ENCODE measurements at places on chromosomes 13 and 19.
A peak's percentile ranks its signal among the peaks of the same experiment; 100 is the strongest.

- no peak for DNase-seq
Measured at GRCh38 chr19:5519076-5519475, 48.7 kb downstream of the TINCR start.

DNA sequence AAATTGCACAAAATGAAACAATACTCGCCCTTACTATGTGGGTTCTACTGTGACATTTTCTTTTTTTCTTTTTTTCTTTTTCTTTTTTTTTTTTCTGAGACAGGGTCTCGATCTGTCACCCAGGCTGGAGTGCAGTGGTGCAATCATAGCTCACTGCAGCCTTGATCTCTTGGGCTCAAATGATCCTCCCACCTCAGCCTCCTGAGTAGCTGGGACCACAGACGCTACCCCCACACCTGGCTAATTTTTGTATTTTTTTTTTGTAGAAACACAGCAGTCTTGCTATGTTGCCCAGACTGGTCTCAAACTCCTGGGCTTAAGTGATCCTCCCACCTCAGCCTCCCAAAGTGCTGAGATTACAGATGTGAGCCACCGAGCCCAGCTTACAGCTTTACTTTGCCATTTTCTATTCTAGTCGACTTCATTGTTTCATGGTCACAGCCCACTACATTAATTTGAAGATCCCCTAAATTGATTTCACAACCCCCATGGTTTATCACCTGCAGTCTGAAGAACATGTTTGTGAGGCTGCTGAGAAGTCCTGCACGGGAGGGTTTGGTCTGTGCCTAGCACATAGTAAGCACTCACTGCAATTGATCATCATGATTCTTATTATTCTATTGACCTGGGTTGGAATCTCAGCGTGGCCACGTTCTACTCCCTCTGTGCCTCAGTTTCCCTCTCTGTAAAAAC is 3.8 kb downstream of the BCL3 start:
- DNase-seq: no peak

- no peak for DNase-seq
Measured at GRCh38 chr13:34507630-34508029, 434.4 kb upstream of the NBEA start.

GRCh38 chr19:14871619-14872230 is 14.2 kb downstream of the OR7A17 start:
- no peak for DNase-seq

GRCh38 chr19:43479961-43480561 is 14.7 kb upstream of the LYPD3 start:
- DNase-seq: no peak

DNA sequence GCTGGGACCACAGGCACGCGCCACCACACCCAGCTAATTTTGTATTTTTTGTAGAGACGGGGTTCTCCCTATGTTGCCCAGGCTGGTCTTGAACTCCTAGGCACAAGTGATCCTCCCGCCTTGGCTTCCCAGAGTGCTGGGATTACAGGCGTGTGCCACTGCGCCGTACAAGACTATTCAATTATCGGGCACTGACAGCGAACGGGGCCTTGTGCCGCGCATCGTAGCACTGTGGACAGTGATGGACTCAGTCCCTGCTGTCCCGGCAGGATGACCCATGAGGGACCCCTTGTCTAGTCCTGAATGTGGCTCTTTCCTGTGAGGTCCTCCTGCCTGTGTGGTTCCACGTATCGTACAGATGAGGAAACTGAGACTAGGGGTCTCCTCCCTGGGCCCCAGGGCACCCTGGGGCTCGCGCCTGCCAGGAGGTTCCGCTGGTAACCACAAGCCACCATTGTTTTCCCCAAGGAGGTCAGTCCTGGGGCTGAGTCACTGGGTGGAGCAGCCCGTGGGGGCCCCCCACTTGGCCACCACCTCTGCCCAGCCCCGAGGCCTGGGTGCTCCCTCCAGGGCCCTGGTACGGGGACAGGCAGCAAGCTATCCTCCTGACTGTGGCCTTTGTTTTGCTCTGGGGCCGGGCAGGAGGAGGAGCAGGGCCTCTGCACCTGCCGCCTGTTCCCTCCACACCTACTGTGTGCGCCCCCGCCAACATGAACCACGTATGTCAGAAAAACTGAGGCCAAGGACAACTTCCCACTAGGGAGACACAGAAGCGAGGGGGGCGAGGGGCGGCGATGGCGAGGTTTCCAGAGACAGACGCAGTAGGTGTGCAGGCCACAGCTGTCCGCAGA is 2.9 kb upstream of the TCF3 start:
- DNase-seq: no peak

DNA sequence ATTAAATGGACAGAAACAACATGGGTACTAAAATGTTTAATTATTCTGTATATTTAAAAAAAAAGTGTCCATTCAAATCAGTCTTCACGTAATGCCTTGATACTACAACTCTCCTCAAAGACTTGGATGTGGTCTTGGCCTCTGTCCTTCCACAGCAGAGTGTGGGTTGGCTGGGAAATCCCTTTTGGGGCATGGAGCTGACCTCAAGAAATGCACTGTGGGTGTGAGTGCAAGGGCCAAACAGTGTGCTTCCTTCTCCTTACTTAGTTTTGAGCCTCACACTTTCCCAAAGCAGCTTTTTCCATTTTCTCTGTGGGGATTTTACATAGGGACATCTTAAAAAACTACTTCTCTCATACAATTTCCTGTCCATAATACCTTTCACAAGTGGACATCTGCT is 607.4 kb downstream of the EFNB2 start:
- no peak for DNase-seq

GRCh38 chr13:46134961-46135522 is 30.2 kb upstream of the CPB2 start:
- DNase-seq: no peak

- DNase-seq: no peak
Measured at GRCh38 chr13:27744801-27745200, 47.5 kb upstream of the GSX1 start.

DNA sequence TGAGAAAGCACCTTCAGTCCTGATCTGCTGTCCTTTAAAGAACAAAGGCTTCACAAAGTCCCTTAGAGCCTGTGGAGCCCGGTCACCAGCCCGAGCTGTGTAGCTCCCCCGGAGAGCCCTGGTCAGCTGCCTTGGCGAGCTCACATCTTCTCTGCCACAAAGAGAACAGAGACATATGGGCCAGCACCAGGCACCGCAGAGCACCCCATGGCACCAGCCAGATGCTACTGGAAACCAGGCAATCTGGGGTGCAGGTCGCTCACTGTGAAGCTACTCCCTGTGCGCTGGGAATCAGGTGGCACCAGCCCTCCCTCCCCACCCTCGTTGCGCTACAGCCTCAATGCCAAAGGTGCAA is 44.3 kb upstream of the F7 start:
- DNase-seq: no peak

DNA sequence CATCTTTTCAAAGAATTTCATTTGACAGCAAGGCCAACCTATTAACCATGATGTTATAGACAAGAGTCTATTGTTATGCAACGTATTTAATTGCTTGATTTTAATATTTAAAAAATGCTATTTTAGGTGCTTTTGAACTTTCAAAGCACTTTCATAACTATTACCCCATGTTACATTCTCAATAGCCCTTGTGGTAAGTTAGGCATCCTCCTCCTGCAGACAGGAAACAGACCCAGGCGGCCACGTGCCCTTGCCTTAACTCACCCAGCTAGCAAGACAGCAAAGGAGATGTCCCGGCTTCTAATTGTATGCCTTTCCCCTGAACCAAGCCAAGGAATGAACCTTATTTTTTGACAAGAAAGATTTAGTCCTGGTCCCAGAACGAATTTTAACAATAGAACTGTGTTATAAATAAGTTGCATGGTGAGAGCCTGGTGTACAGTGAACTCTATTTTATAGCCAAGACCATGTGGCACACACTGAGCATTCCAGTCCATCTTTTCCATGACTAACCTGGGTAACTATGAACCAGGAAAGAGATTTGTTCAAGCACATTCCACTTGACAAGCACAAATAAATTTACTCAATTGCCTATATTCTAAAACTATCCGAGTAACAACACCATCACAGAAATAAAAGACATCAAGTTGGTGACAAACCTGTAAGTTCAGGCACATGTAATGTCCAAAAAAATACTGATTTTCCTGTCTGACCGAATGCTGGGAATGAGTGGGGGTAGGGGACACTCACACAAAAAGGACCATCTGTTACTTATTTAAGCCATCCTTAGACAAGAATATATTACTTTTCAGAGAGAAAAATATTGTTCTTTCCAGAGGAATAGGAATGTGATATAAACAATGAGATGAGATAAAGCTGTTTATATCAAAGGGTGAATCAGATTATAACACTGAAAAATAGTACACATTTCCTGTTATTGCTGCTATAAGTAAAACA is 163.0 kb downstream of the EFNB2 start:
- DNase-seq: no peak

GRCh38 chr19:3710265-3710812 is 2.2 kb downstream of the TJP3 start:
- DNase-seq: no peak

GRCh38 chr19:46447824-46448223 is 19.1 kb upstream of the PNMA8C start:
- DNase-seq: no peak

- no peak for DNase-seq
Measured at GRCh38 chr19:14103310-14103709, 12.8 kb upstream of the SAMD1 start.

DNA sequence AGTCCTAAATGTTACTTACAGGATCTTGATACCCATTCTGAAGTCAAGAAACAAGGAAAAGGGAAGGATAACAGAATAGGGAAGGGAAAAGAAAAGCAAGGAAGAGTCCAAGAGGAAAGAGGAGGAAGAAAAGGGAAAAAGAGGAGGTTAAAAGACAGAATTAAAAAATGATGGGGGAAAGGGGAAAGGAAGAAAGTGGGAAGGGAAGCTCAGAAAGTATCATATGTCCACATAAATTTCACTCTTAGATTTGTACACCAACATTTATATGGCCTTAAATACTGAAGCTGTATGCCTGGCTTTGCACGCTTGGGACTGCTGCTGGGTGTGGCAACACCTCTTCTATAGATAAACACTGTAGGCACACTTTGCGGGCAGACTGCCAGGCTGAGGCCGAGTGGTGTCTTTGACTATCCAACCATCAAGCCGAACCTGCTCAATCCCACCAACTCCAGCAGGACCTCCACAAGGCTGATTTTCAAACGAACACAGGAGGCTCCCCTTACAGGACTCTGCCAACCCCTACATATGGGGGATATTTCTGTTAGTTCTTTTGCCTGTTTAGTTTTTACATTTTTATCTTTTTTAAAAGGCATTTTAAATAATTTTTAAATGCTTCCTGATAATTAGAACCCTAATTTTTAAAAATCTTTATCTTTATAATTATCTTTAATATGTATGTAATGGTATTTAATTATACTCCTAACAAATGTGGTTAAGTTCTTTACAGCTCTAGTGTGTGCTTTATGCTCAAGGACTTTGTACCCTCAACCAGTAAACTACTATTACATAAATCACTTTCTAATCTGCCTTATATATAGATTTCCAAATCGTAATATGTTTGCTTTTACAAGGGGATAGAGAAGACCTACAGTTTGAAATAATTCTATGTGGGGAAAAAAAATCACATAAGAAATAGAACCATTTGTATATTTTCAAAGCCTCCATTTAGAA is 154.2 kb downstream of the DIAPH3 start:
- no peak for DNase-seq

- no peak for DNase-seq
Measured at GRCh38 chr19:13104848-13105711, 2.4 kb upstream of the LYL1 start.

DNA sequence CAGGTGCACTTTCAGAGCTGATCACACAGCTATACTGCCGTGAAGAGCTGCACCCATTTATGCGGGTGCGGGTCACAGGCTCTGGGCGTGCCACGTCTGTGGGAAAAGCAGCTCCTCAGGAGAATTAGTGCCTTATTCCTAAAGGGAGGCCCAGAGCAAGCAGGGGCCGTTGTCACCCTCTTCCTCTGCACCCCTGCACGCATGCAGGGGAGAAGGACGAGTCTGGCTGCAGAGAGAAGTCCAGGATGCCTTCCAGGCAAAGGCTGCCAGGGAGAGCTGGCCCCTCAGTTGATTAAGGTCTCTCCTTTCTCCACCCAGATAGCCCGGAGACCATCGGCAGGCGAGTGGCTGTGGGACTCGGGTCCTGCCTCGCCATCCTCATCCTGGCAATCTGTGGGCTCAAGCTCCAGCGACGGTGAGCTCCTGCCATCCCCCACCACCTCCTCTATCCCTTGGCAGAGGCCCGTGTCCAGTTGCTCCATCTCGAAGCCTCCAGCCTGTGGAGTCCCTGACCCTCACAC is 3.1 kb upstream of the FFAR1 start:
- no peak for DNase-seq

DNA sequence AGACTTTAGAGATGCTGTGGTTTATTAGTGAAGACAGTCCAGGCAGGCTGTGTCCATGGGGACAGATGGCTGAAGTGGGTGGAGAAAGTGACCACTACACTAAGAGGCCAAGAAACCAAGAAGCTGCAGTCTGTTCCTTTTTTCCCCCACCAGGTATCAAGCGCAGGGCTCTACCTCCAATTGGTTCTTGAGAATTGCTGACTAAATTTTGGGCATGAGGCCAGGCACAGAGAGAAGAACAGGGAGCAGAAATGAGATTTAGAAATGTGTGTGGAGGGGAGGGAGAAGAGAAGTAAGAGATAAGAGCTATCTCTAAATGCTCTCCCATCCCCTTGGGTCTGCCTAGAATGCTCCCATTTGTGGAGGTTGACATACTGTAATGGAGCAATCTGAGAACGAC is 12.3 kb upstream of the CYSLTR2 start:
- DNase-seq: no peak

GRCh38 chr19:4373601-4374497 is 26.5 kb downstream of the SH3GL1 start:
- no peak for DNase-seq

- DNase-seq: no peak
Measured at GRCh38 chr13:50098693-50099092, 83.4 kb downstream of the KCNRG start.

- DNase-seq: no peak
Measured at GRCh38 chr19:4519521-4520277, 1.4 kb upstream of the PLIN4 start.

DNA sequence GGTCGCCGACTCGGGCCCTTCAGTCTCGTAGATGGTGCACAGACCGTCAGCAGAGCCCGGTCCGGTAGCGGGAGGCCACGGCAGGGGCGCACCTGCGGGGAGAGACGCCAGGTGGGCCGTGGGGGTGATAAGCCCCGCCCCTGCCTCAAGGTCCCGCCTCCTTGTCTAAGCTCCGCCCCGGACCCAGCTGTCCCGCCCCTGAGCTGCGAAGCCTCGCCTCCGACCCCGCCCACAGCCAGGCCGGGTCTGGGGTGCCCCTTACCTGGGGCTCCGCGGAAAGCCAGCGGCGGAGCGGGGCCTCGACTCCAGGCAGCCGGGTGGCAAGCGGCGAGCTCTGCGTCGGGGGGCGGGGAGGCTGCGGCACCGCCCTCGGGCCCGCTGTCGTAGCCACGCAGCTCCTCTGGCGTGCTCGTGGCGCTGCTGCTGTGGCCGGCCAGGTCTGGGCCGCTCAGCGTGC is 4.7 kb downstream of the PRR36 start:
- DNase-seq: peak; percentile 70

- no peak for DNase-seq
Measured at GRCh38 chr13:33139184-33139583, 123.0 kb downstream of the KL start.

- no peak for DNase-seq
Measured at GRCh38 chr19:41533671-41534215, 42.2 kb upstream of the CEACAM21 start.
